ENCODE measurements at places on chromosomes 3 and 15.

- no peak for DNase-seq
Measured at GRCh38 chr15:66164788-66165187, 88.8 kb downstream of the MEGF11 start.

DNA sequence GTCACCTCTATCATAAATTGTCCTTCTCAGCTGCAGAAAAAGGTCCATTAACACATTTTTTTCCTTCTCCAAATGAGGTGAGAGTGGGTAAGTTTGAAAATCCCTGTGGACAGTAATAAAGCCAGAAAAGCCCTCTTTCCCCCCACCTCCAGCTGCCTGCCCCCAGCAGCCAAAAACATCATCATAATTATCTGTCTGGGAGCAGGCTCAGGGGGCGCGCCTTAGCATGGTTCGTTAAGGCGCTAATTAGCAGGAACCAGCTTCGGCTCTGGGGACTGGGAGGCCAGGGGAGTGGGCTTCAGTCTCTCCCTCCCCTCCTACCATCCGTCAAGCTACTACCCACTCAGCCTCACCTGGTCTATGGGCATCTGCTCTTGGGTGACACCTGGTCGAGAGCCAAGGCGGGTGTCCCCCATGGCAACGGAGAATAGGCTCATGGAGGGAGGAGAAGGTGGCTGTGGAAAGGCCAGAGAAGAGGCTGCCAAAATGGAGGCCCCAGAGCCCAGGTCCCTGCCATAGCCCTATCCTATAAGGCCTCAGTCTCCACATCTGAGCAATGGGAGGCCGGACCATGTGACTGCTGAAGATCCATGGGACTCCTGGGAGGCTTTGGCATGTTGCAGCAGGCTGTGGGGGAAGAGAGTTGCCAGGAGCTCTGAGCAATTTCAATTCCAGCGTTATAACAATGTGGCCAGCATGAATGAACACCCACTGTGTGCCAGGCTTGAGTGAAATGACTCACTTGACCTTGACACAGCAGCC, 140.1 kb upstream of the LINGO1 start:
- no peak for DNase-seq

DNA sequence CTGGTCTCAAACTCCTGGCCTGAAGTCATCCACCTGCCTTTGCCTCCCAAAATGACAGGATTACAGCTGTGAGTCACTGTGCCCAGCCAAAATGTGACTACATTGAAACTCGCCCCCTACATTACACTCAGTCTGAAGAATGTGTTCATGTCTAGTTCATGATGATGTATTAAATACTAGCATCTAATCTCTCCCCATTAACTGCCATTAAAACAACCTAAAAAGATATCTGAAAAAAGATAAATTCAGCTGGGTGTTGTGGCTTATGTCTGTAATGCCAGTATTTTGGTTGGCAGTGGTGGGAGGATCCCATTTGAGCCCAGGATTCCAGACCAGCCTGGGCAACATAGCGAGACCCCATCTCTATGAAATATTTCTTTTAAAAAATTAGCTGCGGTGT, 159.4 kb downstream of the PCCB start:
- no peak for DNase-seq

DNA sequence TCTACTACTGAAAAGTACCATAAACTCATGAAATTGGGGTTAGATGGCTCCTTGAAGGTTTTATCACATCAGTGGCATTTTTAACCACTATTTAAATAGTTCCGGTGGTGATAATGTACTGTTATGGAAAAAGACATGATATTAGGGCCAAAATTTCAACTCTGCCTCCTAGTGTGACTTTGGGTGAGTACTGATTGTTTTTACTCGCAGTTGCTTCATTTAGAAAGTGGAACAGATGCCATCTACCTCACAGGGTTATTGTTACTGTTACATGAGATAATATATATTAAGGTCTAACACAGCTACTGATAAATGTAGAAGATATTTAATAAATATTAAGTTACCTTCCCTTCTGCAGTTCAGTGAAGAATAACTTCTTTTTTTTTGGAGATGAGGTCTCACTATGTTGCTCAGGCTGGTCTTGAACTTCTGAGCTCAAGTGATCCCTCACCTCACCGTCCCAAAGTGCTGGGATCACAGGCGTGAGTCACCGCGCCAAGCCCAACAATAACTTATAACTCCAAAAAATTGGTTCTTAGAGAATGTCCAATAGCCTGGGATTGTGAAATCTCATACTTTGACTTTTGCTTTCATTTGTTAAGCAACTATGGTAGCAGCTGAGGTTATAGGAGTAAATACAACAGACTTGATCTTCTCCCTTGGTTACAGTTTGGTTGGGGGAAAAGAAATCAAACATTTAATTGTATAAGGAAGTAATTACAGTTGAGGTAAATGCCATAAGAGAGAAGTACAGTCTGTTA, 48.3 kb downstream of the MEF2A start:
- no peak for DNase-seq

DNA sequence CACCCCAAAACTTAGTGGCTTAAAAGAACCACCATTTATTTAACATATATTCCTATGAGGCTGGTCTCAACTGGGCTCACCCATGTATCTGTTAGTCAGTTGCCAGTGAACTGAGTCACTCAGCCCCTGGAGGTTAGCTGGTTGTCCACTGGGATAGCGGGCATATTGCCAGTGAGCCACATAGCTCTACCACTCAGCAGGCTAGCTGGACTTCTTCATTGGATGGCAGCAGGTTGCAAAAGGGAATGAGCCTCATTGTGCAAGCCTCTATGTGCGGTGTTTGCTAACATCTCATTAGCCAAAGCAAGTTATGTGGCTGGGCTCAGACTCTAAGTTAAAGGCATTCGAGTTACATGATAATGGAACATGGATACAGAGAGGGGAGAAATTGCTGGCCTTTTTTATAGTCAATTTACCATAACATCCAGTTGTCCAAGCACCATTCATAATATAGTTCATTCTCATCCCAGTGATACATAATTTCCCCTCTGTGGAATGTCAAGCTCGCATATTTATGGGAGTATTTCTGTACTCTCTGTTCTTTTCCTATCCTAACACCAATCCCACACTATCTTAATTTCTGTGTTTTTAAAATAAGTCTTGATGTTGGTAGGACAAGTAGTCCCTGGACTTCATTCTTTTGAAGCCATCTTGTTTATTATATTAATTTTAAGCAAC, 8.7 kb downstream of the BTD start:
- DNase-seq: no peak

- DNase-seq: no peak
Measured at GRCh38 chr3:174243171-174243570, 616.0 kb upstream of the NAALADL2 start.

GRCh38 chr3:114241262-114241661, 3.9 kb upstream of the ZNF80 start:
- no peak for DNase-seq

DNA sequence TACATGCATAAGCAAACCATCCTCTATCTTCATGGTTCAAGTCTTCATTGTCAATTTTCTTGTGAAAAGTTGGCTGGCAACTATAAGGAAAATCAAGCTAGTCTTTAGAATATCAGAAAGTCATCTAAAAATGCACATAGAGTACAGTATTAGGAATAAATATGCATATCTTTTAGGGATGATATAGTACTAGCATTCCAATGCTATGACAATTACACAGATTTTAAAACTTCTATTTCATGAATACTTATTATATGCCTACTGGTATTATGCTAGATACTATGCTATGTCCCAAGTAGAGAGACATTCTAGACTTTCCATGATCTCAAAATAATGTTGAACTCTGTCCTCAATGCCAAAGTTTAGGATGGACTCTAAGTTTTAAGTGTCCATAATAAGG, 81.3 kb upstream of the NAALADL2 start:
- DNase-seq: no peak

- no peak for DNase-seq
Measured at GRCh38 chr3:89227218-89227617, 119.8 kb downstream of the EPHA3 start.

GRCh38 chr3:135325096-135325495, 530.0 kb downstream of the EPHB1 start:
- no peak for DNase-seq

DNA sequence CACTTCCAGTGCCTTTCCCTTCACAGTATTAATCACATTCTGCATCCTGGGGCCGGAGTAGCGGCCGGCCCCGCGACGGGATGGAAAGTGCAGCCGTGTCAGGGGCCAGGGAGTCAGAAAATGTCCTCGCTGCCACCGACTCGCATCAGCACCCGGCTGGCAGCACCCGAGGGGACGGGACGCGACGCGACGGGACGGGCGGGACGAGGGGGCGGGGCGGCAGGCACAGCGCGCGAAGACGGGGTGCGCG, 353 bp downstream of the ATG3 start:
- no peak for DNase-seq

- DNase-seq: no peak
Measured at GRCh38 chr15:66165856-66166255, 87.7 kb downstream of the MEGF11 start.

DNA sequence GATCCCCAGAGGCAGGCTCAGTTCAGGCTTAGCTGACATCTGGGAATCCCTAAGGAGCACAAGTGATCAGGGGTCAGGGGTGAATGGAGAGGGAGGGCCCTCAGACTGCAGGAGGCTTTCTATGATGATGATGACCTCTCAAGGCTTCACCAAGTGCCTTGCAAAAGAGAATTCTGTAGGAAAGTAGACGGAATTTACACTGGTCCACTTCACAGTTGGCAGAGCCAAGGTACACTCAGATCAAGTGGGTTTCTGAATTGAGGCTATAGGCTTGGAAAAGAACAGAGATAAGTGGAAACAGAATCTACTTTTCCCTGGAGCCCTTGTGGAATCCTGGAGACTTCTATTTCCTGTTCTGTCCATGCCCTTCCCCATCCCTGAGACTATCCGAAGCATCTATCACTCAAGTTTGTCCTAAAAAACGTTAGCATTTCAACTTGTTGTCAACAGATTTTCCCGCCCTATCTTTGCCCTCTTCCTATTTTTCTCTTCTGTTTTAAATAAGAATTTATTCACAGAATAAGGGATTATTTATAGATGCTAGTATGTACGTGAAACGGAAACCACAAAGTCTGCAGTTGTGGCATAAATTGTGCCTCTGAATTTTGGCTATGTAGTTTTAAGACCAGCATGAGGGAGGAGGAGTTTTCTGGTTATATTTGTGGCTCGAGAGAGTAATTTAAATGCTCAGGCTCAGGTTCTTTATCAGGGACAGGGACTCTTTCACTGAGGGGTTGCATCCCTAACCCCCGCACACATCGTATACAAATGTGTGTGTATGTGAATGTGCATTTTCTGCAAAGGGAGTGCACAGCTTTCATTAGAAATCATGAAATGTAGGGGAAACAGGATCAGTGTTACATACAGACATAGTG, 12.8 kb downstream of the GCSAM start:
- DNase-seq: no peak

DNA sequence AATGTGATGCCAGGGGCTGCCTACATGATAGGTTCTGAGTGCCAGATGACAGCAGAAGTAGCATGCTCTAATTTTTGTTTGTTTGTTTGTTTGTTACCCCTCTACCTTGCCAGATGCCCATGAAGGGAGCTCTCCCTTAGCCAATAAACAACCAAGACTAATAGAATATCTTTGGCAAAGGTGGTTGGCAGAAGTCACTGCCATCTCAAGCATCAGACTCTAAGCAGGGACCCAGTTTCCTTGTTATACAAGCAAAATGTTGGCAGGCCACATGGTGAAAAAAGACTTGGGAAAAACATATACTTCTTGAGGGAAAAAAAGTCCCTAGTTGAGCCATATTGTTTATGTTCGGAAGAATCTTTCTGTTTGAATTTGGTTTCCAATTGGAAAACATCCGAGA, 609.0 kb upstream of the CFAP20DC start:
- DNase-seq: no peak

DNA sequence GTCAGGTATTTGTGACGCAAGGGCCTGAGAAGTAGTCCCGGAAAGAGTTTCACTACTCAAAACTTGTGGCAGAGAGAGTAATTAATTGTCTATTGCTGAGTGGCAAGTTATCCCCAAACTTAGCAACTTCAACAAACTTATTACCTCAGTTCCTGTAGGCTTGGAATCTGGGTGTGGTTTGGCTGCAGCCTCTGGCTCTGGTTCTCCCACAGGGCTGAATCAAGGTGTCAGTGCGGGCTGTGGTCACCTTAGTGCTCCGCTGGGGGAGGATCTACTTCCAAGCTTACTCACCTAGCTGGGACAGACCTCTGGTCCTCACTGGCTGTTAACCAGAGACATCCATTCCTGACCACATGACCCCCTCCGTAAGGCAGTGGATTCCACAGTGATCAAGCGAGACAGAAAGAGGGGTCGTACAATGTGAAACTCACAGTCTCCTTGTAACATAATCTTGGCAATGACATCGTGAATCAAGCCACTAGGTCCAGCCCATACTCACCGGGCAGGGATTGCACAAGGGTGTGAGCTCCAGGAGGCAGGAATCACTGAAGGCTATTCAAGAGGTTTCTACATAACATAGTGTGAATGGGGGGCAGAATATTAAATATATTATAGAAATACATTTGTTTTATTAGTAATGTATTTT, 138.3 kb downstream of the RYR3 start:
- DNase-seq: no peak

DNA sequence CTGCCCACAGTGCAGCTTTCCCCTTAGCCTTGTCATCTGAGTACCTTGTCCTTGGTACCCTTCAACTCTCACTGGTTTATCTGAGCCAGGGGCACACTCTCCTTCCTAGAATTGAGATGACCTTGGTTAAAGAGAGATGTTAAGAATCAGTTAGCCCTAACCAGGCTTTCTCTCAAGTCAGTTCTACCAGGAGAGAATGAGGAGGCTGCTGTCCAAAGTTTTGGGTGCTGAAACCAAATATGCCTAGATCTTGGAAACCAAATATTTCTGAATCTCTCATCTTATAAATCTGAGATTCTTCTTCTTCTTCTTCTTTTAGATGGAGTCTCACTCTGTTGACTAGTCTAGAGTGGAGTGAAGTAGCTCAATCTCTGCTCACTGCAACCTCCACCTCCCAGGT, 12.0 kb upstream of the CTXND1 start:
- no peak for DNase-seq

GRCh38 chr3:36992806-36993325, at the start of gene EPM2AIP1:
Gene EPM2AIP1, minus strand, starts transcription at chr3:36993131. Its CDS starts 54 bp downstream, at chr3:36993077.
- no peak for DNase-seq

GRCh38 chr15:70826634-70827033, 27.3 kb downstream of the LARP6 start:
- no peak for DNase-seq

GRCh38 chr3:38511546-38511945, 15.4 kb downstream of the EXOG start:
- no peak for DNase-seq

DNA sequence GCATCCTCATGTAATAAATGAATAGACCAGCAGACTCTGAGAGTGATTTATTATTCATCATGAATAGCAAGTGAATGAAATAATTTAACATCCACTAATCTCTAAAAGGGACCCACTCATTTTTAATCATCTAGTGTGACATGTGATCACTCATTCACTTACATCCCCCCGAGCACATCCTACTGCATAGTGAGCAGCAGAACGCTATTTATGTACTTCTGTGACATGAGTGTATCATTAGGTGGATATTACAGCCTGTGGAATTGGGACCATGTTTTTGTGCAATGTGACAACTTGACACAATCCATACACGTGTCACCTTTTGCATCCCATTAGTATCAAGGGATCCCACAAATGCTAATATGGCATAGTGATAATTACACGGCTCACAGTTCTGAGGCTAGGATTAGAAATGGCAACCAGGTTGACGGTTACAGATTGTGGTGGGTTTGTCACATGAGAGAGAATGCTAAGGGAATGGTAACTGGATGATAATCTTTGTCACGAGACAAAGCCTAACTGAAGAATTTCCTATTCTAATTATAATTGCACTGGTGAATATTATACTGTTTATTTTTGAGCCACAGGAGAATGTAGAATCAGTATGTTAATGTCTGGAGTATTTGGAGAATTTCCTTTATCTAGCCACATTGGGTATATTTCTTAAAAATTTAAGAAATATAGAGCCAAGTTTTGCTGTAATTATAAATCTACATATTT, 595.2 kb upstream of the TBL1XR1 start:
- no peak for DNase-seq

Data from globus pallidus (tissue), 1 donor.